ENCODE measurements at places on chromosomes 6 and 20.
A peak's percentile ranks its signal among the peaks of the same experiment; 100 is the strongest.

DNA sequence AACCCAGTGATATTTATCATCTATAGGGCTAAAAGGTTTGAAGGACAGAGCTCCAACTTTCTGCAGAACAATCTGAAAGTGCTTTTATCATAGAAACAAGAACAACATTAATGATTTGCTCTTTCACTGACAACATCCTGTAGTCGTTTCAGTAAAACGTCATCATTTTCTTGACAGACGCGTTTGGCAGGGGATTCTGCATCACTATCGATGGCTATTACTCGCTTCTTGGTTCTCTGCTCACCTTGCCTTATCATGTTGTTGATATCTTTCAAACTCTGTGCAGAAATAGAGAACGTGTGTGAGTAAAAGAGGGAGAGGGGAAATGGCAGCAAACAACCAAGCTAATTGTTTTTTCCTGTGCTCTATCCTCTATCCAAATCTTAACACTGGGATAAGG is 47.1 kb upstream of the SAMHD1 start:
- no peak for DNase-seq

GRCh38 chr6:169240591-169241390 is 12.9 kb downstream of the THBS2 start:
- DNase-seq: peak; percentile 66

- DNase-seq: peak; percentile 86
Observed at GRCh38 chr20:63837479-63837878, 6.4 kb upstream of the ZBTB46 start.

DNA sequence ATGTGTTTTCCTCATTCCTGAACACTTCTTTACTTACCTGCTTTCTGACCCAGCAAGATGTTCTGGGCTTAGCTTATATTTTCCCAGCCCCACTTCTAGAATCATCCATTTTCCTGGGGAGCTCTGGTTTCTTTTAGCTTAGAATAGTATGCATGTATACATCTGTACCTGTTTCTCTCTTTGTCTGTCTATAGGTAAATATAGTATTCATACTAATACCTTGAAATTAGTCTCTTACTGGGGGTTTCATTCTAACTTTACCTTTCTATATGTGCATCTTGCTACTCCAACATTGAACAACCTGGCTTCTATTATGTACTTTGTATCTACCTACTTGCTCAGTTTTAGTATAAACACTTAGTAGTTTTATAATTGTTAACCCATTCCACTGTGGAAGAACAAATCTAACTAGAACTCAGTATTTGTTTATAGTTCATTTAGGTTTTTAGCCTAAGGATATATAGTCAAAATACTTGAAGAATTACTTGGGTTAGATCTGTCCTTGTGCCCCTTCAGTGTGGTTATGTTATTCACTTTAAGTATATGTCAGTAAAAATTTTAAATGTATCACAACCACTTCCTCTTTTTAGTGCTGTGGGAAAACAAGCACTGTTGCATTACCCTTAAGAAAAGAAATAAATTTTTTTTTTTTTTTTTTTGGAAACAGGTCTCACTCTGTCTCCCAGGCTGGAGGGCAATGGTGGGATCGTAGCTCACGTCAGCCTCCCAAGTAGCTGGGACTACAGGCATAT is 54.0 kb downstream of the ASXL1 start:
- DNase-seq: peak; percentile 67

- DNase-seq: peak; percentile 13
Observed at GRCh38 chr6:53179961-53180651, 31.5 kb upstream of the GCM1 start.

DNA sequence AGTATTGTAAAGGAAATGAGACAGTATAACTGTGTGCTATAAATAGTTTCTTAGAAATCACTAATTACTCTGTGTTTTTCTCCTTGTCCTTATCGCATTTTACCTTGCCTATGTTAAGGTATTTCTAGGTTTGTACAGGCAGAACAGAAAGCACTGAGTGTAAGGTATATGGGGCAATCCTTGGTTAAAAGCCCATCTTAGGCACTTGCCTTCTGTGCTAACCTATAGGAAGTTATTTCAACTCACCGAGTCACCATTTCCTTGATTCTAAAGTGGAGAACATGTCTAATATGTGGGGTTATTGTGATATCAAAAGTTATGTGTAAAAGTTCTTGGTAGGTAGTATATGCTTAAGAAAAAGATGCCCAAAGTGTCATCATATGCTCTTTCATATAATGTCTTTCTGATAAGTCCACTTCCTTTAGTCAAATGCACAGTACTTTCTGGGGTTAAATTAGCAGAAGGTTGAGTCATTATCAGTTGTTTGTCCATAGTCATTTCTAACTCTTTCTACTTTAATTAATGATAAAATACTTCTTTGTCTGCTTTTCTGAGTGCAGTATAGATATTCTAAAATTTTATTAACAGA is 276.4 kb downstream of the UTRN start:
- no peak for DNase-seq

DNA sequence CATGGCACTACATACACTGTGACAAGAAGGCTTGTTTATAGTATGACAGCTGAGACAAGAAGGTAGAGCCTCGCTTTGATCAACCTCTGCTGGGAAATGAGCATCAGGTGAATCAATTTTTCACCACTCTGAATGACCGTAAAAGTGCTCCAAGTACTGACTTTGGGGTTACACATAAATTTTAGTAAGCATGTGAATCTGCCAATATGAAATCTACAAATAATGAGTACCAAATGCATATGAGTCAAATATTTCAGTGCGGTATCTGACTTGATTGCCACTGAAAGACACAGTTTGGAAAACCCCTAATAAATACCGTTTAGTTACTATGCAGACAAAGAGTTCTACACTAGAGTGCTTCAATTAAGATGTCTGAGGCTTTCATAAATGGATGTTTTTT is 77.8 kb downstream of the ATG5 start:
- no peak for DNase-seq

- no peak for DNase-seq
Observed at GRCh38 chr6:83958241-83958685, 75.3 kb upstream of the MRAP2 start.

DNA sequence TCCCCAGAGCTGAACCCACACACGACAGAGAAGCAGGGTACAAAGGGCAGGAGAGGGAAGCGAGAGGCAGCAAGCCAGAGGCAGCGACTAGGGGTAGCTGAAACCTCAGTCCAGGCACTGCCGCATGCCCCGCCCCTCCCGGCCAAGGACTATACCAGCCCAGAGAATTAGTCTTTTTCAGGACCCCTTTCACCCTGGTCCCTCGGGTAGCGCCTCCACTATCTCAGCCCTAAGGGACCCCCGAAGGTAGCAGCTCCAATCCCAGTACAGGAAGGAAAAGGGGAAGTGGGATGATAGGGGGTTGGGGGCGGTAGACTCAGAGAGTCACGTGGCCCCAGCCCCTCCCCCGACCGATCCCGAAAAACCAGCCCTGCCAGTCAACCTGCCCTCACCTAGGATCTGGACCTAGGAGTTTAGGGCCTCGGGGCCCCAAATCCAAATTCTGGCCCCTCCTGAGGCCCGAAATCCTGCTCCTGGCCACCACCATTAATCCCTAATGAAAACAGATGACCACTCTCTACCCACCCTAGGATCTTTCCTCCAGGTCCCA is 1.3 kb downstream of the RGL2 start:
- peak; percentile 52 for DNase-seq

- peak; percentile 26 for DNase-seq
Observed at GRCh38 chr6:111564482-111564945, 41.2 kb downstream of the TRAF3IP2 start.

DNA sequence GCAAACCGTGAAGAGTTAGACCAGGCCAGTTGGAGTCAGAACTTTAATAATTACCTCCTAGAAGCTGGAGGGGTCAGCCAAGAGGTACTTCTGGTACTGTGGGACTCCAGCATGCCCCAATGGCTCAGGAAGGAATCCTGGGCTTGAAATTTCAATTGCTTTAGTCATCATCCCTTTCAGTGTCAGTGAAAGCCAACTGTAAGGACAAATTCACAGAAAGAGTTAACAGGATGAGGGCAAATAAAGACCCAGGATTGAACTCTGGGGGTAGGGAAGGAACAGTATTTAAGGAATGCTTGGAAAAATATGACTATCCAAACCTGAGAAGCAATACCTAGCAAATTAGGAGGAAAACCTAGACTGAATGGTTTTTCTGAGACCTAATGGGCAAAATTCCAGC is 735.1 kb upstream of the MARCKS start:
- no peak for DNase-seq

- no peak for DNase-seq
Observed at GRCh38 chr6:149059557-149059956, 258.0 kb upstream of the TAB2 start.

- no peak for DNase-seq
Observed at GRCh38 chr20:60066438-60066823, 108.2 kb downstream of the CDH26 start.

DNA sequence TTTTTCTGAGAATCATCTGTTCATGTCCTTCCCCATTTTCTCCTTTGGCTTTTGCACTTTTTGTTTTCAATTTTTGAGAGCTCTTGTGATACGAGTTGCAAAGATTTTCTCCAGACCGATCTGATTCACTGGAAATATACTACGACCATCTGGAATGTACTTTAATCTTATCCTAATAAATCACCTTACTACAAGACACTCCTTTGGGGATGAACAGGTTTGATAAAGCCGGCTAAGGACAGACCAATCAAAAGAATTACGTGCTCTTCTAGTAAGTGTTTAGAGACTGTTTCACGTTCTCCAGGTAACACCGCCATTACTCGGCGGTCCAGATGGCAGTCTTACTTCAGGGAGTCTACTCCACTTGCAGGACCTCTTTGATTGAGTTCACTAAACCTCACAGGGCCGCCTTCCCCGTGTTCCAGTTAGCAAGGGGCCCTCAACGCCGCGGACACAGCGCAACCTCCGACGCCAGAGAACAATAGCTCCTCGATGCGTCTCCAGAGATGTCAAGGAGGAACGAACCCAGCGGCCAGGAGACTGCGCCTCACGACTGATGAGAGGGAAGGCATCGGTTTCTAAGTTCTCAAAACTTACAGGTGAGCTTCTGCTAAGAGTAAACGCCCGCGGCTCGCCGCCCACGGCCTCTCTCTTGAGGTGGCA is 920 bp upstream of the WTAP start:
- DNase-seq: no peak
